ENCODE measurements at places on chromosomes 1 and 21.

DNA sequence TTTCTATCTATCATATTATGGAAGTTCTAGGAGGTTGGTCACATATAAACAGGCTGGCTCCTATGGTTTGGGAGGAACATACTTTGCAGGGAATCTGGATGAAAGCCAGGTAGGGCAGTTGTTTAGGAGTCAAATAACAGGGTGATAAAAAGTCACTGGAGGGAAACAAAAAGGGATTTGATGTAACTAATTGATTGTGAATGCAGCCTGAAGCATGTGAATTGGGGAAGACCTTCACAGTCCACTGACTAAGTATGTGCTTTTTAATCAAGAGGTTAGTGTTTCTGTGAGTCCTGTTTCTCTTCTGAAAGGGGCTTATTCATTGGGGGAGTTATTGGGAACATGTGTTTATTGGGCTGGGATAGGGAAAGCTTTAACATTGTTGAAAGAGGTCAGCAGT, 41.3 kb downstream of the HMCN1 start:
- no peak for DNase-seq

GRCh38 chr1:101313356-101313755, 76.5 kb downstream of the S1PR1 start:
- DNase-seq: no peak

DNA sequence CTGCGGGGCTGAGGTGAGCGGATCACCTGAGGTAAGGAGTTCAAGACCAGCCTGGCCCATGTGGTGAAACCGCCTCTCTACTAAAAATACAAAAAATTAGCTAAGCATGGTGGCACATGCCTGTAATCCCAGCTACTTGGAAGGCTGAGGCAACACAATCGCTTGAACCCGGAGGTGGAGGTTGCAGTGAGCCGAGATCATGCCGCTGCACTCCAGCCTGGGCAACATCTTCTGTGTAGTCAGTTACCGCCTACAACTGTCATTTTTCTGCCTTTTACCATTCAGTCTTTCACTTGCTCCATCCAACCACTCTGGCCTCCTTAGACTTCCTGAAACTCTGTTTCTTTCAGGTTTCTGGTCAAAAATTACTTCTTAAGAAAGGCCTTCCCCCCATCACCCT, 2.2 kb downstream of the MYCBP start:
- DNase-seq: no peak

DNA sequence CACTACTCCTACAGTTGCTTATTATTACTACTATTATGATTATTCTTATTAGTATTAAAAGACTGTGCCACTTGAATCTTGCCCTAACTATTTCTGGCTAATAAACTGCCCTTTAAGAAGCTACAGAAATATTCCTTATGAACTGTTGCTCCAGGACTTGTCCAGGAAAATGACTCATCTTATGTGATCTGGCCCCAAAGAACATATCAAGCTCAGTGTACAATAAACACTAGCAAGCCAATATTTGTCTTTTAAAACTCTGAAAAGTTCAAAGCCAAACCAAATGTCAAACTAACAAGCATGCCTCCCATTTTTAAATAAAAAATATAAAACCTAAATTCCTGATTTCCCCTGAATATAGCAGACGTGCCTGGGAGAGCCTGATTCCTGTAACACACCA, 88.7 kb upstream of the SIM2 start:
- no peak for DNase-seq

- DNase-seq: no peak
Measured at GRCh38 chr1:239058190-239058589, 328.2 kb upstream of the CHRM3 start.

DNA sequence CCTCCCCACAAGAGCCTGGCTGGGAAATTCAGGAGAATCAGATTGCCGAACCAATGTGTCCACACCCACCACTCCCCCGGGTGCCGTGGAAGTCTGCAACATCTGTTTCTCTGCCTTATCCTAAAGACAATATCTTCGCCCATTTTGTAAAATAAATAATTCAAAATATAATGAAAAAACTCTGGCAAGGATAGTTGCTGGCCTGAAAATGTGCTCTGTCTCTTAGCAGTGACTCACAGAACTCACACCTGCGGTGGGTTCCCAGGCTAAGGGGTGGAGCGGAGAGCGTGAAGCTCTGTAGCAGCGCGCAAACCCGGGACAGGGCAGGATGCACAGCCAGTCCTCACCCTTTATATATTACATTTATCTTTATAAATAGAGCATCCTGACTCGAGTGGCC, 99.9 kb downstream of the COLGALT2 start:
- DNase-seq: no peak

GRCh38 chr1:107545056-107545577, 404.3 kb downstream of the NTNG1 start:
- DNase-seq: no peak

DNA sequence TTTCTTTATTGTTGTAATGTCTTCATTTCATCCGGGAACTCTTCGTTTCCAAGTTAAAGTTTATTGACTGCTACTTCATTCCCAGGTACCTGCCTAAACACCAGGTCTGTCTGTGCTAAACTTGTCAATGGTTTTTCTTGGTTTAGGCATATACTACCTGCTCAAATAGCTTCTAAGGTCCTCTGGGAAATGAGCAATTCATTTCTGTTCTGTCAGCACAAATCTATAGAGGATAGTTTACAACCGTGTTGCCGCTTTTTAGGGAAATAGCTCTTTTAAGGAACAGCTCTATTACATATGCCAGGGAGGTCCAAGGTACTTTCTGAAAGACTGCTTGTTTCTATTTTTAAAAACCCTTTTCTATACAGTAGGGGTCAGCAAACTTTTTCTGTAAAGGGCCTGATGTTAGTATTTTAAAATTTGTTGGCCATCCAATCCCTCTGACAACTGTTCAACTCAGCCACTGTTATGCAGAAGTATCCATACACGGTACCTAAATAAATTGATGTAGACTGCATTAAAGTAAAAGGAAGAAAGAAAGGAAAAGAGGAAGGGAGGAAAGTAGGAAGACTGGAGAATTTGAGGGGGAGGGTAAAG, 222.7 kb upstream of the PTBP2 start:
- DNase-seq: no peak

DNA sequence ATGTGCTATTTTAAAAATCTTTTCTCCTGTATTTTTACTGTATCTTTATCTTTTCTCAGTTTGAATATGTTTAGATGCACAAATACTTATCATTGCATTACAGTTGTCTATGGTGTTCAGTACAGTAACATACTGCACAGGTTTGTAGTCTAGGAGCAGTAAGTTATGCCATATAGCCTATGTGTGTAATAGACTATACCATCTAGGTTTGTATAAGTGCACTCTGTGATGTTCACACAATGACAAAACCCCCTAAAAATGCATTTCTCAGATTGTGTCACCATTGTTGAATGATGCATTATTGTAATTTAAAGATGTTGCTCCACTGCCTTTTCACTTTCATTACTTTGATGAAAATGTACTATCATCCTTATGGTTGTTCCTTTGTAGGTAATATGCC, 64.9 kb upstream of the PRRX1 start:
- no peak for DNase-seq

DNA sequence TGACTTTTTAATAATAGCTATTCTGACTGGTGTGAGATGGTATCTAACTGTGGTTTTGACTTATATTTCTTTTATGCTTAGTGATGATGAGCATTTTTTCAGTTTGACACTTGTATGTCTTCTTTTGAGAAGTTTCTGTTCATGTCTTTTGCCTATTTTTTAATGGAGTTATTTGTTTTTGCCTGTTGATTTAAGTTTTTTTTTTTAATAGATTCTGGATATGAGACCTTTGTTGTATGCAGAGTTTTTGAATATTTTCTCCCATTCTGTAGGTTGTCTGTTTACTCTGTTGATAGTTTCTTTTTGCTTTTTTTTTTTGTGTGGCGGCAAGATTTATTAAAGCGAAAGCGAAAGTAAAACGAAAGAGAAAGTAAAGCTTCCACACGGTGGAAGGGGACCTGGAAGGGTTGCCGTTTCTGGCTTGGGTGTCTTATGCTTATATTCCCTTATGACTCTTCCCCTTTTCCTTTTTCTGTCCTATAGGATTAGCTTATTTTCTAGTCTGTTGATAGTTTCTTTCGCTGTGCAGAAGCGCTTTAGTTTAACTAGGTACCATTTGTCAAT, 67.6 kb downstream of the TBX19 start:
- DNase-seq: no peak

- no peak for DNase-seq
Measured at GRCh38 chr1:110951161-110951560, 12.6 kb downstream of the LRIF1 start.

- no peak for DNase-seq
Measured at GRCh38 chr1:5108740-5109139, 454.3 kb downstream of the AJAP1 start.

DNA sequence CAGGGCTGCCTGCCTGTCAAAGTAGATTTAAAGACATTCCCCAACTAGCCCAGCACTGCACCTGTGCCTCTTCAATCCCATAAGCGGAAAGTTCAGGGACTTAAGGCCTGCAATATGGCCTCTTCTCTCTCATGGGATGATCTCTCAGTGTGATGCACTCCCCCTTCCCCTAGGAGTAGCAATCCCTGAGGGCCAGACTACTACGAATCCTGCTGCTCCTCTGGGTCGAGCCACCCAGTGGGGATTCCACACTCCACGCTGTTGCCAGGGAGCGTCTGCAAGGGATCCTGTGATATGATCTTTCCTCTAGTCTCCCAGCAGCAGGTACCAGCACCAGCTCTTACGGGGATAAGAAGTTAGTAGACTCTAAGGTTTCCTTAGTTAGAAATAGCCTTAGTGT, 13.2 kb upstream of the OR6N2 start:
- DNase-seq: no peak

DNA sequence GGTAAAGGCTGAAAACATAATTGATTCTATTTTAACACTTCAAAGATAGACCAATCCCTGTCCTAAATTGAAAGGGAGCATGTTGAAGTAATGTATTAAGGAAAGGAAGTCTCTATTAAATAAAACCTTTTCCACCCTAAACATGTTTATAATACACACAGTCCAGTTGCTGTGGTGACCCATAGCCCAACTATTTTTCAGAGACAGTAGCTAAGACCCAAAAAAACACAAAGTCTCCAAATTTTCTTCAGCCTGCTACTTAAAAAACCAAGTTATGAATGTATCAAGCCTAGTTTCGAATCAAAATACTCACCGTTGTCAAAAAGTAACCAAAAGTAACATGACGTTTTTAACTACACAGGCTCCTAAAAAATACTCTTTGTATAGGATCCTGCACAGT, 1.6 kb downstream of the ELK4 start:
- DNase-seq: no peak

- DNase-seq: no peak
Measured at GRCh38 chr1:224635356-224635755, 19.2 kb downstream of the CNIH3 start.

- no peak for DNase-seq
Measured at GRCh38 chr1:205082431-205082830, 1.8 kb downstream of the TMEM81 start.

- DNase-seq: no peak
Measured at GRCh38 chr1:28507646-28508434, 2.0 kb downstream of the RCC1 start.

- DNase-seq: no peak
Measured at GRCh38 chr1:86052948-86053698, 103.4 kb downstream of the COL24A1 start.

- no peak for DNase-seq
Measured at GRCh38 chr1:4796161-4797015, 142.0 kb downstream of the AJAP1 start.

- DNase-seq: no peak
Measured at GRCh38 chr1:72662918-72663317, 380.6 kb upstream of the NEGR1 start.

GRCh38 chr1:200374569-200375295, 35.1 kb downstream of the ZNF281 start:
- no peak for DNase-seq

GRCh38 chr1:117660271-117660965, 54.6 kb downstream of the TENT5C start:
- DNase-seq: no peak

GRCh38 chr1:60662486-60663044, 419.8 kb upstream of the NFIA start:
- no peak for DNase-seq

- DNase-seq: no peak
Measured at GRCh38 chr1:56472860-56473259, 106.5 kb downstream of the PLPP3 start.

DNA sequence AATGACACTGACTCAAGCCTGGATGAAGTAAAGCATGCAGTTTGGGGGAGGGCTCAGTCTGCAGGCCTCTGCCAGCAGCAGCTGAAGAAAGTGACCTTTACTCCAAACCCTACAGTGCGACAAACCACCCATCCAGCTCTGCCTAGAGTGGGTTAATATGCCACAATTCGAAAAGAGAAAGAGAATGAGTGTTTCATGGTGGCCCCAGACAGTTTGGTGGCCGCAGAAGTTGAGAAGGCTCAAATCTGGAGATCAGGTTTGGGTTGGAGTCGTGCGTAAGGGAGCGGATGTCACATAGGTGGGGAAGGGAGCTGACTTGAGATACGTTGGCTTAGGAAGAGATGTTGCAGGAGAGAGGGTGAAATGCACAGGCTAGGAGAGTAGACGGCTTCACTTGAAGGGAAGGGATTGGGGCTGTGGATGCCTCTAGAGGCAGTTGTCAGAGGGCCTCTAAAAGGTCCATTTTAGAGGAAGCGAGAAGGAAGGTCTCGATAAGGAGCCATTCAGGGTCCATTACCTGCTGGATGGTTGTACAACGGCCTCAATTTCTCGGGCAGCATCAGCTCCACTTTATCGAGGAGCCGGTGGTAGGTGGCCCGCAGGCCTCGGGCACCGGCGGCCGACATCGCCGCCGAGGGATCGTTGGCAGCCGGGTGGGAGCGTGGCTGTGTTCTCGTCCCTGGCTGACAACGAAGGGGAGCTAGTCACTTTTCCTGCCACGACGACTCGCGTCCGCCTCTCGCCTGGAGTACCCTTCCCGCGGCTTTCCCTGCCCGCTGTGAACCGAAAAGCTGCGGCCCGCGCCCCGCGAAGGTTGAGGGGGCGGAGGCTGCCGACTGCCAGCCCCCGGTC, 1.0 kb upstream of the DCAF6 start:
- no peak for DNase-seq

GRCh38 chr1:186620566-186621350, 59.5 kb downstream of the PTGS2 start:
- DNase-seq: no peak

GRCh38 chr1:53949023-53949990, 3.2 kb downstream of the LRRC42 start:
- DNase-seq: no peak

DNA sequence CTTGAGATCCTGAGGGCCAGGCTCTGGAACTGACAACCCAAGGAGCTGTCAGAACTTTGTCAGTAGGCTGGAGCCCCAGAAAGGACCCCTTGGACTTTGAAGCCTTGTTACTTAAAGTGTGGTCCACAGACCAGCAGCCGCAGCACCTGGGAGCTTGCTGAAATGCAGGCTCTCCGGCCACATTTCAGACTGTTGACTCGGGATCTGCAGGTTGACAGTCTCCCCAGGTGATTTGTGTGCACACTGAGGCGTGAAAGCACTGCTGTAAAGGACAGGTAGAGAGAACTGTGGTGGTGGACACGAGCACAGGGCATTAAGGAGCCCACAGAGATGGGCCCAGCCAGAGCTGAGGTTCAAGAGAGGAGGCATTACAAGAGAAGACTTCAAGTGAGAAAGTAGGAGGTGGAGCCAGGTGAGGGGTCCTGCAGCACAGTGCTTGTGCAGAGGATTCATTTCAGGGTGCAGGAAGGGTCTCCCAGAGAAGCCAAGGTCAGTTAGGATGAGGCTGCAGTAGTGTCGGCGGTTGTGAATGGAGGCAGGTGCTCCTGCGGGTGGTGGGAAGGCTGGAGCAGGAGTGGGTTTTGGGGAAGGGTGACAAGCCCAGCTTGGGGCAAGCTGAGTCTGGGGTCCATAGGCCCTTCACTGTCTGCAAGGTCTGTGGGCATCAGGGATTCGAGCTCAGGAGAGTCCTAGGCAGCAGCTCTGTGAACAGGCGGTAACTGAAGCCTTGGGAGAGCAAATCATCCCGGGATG, 4.6 kb downstream of the HYI start:
- DNase-seq: no peak

Measured in NCI-H1048 (cell line).